ENCODE measurements at places on chromosomes 11 and 22.

- no peak for DNase-seq
- H3K4me3 ChIP-seq: no peak overlapping the region
- H3K4me1 ChIP-seq: peaks cover 11% of the 10 kb centered on the region
- H3K27ac ChIP-seq: peak overlapping the region; percentile 46
- peaks cover 81% of the 10 kb centered on the region for H3K36me3 ChIP-seq
Measured at GRCh38 chr11:78270971-78271370, 82.3 kb downstream of the USP35 start.

DNA sequence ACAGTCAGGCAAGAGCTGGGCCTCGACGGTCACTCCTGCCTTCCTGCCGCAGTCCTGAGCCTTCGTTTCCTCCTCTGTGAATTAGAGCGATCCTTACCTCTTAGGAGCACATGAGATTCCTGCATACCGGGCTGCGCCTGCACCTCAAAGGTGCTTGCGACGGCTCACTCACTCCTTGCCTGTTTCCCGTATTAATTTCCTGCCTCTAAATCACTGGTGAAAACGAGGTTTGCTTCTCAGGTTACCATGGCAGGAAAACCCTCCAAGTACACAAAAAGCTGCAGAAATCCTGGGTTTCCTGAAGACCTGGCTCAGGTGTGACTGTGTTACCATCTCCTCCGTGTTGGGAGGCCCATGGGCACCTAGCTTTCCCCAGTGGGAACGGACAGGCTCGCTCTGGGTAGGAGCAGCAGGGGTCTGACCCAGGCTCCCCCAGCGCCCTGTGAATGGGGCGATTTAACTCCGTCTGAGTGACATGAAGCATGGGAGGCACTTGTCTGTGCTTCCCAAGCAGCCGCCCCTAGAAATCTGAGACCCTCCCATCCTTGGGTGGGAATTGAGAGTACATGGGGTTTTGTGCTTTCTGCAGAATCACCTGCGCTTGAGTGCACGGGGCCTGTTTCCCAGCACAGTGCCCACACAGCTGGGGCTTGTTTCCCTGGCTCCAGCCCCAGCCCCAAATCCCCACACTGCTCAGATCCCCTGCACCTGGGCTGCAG, 64.8 kb downstream of the PHF21B start:
- H3K4me1 ChIP-seq: no peaks in the 10 kb centered on the region
- no peak overlapping the region for H3K4me3 ChIP-seq
- DNase-seq: no peak
- peaks cover 22% of the 10 kb centered on the region for H3K36me3 ChIP-seq
- H3K27me3 ChIP-seq: no peaks in the 10 kb centered on the region

- H3K27ac ChIP-seq: no peak overlapping the region
- H3K4me3 ChIP-seq: no peak overlapping the region
- H3K27me3 ChIP-seq: no peaks in the 10 kb centered on the region
- no peaks in the 10 kb centered on the region for H3K36me3 ChIP-seq
- no peak for DNase-seq
Measured at GRCh38 chr22:27594474-27595134, 207.0 kb downstream of the MN1 start.

DNA sequence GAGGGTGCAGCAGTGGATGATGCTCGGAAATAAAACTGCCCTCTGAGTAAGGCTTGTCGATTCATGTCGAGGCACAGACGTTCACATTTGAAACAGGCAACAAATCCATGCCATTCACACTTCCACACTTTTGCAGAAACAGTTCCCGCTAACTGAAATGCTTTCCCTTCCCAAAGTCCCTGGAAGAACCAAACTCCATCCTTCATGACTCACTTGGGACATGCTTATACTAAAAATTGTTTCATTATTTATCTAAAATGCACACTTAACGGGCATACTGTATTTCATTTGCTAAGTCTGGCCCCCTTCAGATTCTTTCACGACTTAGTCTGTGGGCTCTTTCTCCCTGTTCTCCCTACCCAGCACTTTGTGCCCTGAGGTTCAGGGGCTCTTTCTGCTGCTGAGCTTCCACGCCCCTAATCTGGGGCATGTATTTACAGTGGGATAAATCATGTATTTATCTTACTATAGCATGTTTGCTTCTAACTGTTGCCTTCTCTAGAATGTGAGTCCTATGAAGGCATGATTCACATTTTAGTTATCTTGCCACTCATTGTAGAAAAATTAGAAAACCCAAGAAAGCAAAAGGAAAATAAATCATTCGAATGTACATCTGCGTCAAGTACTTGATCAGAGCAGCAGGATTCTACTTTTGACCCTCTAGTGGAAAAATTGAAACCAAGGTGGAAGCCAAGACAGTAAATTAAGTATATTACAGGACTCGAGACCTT, 12.5 kb downstream of the SCGB1A1 start:
- no peak overlapping the region for H3K27ac ChIP-seq
- H3K27me3 ChIP-seq: peaks cover 7% of the 10 kb centered on the region
- no peak overlapping the region for H3K4me3 ChIP-seq

DNA sequence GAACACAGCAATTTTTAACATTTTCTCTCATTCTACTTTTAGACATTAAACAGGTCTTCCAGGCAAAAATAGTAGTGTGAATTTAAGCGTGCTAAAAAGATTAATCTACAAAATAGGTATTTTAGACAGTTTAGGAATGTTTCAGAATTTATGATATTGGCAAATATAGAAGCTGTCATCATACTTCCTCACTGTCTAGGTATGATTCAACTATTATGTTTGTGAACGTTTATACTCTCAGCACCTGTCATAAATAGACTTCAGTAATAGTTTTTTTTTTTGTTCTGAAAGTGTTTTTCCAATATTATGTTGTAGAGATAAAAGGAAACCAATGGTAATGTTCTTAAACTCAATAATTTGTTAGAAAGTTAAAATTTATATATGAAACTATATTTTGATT, 103.0 kb downstream of the ARHGAP42 start:
- no peaks in the 10 kb centered on the region for H3K4me1 ChIP-seq
- no peak for DNase-seq
- no peak overlapping the region for H3K27ac ChIP-seq
- H3K4me3 ChIP-seq: no peak overlapping the region
- H3K36me3 ChIP-seq: no peaks in the 10 kb centered on the region
- no peaks in the 10 kb centered on the region for H3K27me3 ChIP-seq

- H3K4me3 ChIP-seq: no peak overlapping the region
- peaks cover 57% of the 10 kb centered on the region for H3K4me1 ChIP-seq
- H3K27me3 ChIP-seq: no peaks in the 10 kb centered on the region
- no peaks in the 10 kb centered on the region for H3K36me3 ChIP-seq
Measured at GRCh38 chr22:32723643-32724042, 77.9 kb upstream of the TIMP3 start.

DNA sequence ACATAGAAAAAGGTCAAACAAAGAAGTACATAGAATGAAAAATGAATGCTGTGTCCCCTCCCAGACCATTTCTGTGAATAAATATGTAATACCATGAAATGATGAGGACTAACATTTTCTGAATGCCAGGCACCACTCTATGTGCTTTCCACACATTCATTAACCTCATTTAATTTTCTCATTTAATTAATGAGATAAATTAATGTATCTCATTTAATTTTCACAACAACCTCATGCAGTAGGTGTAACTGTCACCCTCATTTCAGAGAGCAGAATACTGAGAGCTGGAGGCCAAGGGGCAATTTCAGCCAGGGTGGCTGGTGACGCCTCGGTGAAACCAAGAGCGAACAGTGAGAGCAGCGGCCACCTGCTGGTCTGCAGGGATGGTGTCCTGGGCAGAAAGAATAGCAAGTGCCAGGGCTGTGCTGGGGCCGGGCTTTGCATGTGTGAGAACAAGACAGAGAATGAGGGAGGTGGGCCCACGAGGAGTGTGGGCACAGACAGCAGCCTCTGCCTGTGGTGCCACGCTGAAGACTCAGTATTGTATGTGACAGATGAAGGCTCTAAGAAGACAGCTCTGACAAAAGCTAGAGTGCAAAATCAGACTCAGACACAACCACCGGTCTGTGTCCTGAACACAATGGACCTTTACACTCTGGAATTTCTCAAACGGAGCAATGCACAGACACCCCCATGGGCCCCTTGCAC, 1.8 kb upstream of the SERPIND1 start:
- H3K36me3 ChIP-seq: peaks cover 33% of the 10 kb centered on the region
- H3K27ac ChIP-seq: no peak overlapping the region
- no peak overlapping the region for H3K4me3 ChIP-seq
- no peaks in the 10 kb centered on the region for H3K4me1 ChIP-seq
- no peak for DNase-seq

GRCh38 chr11:114082415-114082748, 22.9 kb downstream of the ZBTB16 start:
- H3K4me3 ChIP-seq: no peak overlapping the region
- no peaks in the 10 kb centered on the region for H3K4me1 ChIP-seq
- H3K36me3 ChIP-seq: no peaks in the 10 kb centered on the region
- no peak for DNase-seq
- H3K27me3 ChIP-seq: peaks cover 23% of the 10 kb centered on the region

- no peaks in the 10 kb centered on the region for H3K27me3 ChIP-seq
- no peaks in the 10 kb centered on the region for H3K4me1 ChIP-seq
- DNase-seq: no peak
- H3K36me3 ChIP-seq: peaks cover 66% of the 10 kb centered on the region
- H3K27ac ChIP-seq: no peak overlapping the region
Measured at GRCh38 chr11:10778217-10778970, 27.3 kb downstream of the CTR9 start.

GRCh38 chr11:9357041-9357440, 27.4 kb upstream of the IPO7 start:
- no peak overlapping the region for H3K27ac ChIP-seq
- no peaks in the 10 kb centered on the region for H3K36me3 ChIP-seq
- no peaks in the 10 kb centered on the region for H3K27me3 ChIP-seq
- H3K4me1 ChIP-seq: no peaks in the 10 kb centered on the region
- no peak for DNase-seq

DNA sequence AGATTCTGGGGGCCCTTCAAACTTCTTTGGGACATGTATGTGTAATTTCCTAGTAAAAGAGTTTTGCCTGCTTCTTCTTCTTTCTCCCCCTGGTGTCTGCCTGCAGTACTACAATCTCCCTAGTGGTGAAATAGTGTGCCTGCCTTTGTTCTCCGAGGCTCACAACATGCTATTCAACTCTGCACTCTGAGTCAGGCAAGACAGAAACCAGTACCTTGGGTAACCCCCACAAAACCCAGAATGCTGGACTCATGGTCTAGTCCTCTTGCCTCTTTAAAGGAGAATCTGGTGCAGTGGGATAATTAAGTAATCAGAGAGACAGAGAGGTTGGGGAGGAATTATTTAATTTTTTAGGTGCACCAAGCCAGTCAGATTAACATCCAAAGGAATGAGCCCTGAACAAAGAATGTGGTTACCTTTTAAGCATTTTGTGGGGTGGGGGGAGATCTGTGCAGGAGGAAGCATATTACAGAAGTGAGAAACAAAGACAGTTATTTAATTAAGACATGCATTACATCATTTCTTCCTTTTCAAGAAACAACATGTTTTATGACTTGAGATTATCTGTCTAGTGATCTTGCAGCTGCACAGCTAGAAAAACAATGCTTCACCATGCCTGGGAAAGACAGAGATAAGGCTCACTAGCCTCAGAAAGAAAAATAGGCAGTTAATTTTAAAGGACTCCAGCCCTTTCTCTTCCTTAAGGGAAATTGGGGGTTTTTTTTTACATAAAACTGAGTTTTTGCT, 11.0 kb upstream of the MS4A6A start:
- H3K4me1 ChIP-seq: peaks cover 53% of the 10 kb centered on the region
- peak; percentile 82 for DNase-seq
- peak overlapping the region; percentile 99 for H3K27ac ChIP-seq
- H3K27me3 ChIP-seq: no peaks in the 10 kb centered on the region
- no peaks in the 10 kb centered on the region for H3K36me3 ChIP-seq

DNA sequence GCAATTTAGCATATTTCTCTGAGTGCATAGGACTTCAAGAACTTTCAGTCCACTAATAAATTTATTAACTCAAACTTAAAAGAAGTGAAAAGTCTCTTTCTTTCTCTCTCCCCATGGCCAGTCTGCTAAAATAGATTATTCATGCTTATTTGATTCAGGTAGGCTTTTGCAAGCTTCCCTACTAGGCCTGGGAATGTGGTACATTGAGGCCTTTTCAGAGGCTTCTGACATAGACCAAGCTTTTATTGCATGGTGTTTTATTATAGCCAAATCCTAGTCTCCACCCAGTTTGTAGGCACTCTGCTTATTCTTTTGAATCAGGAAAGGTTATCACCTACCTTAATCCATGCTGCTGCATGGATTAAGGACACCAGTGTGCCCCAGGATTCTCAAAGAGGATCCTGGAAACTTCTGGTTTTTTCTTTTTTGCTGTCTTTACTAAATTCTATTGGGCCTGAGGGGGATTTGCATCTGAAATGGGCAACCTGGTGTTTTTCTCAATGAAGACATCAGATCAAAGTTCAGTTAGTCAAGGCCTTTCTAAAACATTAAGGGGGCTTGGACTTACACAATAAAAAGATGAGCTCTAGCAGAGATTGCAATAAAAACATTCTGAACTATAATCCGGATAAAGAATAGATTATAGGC, 92.2 kb downstream of the ELP4 start:
- no peak overlapping the region for H3K27ac ChIP-seq
- H3K36me3 ChIP-seq: no peaks in the 10 kb centered on the region
- no peaks in the 10 kb centered on the region for H3K27me3 ChIP-seq
- H3K4me3 ChIP-seq: no peak overlapping the region
- no peak for DNase-seq

- no peak overlapping the region for H3K4me3 ChIP-seq
- peaks cover 11% of the 10 kb centered on the region for H3K27me3 ChIP-seq
- no peak overlapping the region for H3K27ac ChIP-seq
Measured at GRCh38 chr11:36121054-36121453, 168.2 kb downstream of the COMMD9 start.

GRCh38 chr11:13868710-13869397, 93.7 kb upstream of the SPON1 start:
- H3K4me1 ChIP-seq: no peaks in the 10 kb centered on the region
- DNase-seq: no peak
- no peak overlapping the region for H3K27ac ChIP-seq
- no peak overlapping the region for H3K4me3 ChIP-seq
- peaks cover 8% of the 10 kb centered on the region for H3K27me3 ChIP-seq

DNA sequence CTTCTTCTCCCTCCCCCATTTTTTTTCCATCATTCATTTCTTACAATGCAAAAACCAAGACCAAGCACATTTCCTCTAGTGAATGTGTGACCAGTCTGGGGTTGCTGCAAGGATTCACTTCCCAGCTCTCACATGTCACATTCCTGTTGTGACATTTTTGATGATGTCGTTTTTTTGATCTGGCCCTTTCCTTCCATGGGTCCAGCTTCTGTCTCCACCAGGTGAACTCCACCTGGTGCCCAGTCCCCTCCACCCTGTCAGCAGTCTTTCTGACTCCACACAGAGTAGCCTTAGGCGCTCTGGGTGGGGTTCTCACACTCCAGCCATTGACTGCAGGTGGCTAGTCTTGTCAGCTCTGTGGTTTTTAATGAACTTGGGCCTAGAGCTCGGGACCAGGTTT, 15.6 kb downstream of the PANX1 start:
- no peaks in the 10 kb centered on the region for H3K36me3 ChIP-seq
- DNase-seq: no peak
- peaks cover 17% of the 10 kb centered on the region for H3K4me1 ChIP-seq
- no peak overlapping the region for H3K4me3 ChIP-seq
- no peak overlapping the region for H3K27ac ChIP-seq

- H3K4me3 ChIP-seq: no peak overlapping the region
- DNase-seq: no peak
- H3K36me3 ChIP-seq: no peaks in the 10 kb centered on the region
- H3K27me3 ChIP-seq: peaks cover 20% of the 10 kb centered on the region
- peaks cover 19% of the 10 kb centered on the region for H3K4me1 ChIP-seq
- no peak overlapping the region for H3K27ac ChIP-seq
Measured at GRCh38 chr11:33894398-33894746, 2.5 kb upstream of the LMO2 start.

Measured in DND-41 (cell line).